ENCODE measurements at places on chromosomes 3 and 15.

- no peak for DNase-seq
Observed at GRCh38 chr3:51384055-51384725, 901 bp upstream of the MANF start.

GRCh38 chr3:179401561-179401960 lies 49.7 kb downstream of the GNB4 start:
- DNase-seq: no peak

DNA sequence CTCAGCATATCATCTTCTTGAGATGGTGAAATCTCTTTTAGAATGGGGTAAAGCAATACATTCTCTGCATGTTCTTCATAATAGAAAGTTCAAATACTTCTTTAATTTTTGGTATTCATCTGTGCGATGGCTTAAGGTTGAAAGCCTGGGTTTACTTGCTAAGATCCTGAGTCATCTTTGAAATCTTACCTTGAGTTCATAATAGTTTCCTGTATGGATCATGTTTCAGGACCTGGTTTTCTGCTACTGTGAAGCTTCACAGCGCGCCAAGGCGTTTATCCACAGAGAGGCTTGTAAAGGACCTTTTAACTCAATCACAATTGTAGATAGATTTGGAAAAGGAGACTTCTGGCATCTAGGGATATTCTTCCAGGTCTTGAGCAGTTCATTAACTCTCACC lies 39.0 kb downstream of the MED12L start:
- DNase-seq: no peak

GRCh38 chr3:187211532-187212195 lies 14.4 kb downstream of the RTP1 start:
- DNase-seq: no peak

- no peak for DNase-seq
Observed at GRCh38 chr3:108862865-108863798, 40.5 kb downstream of the TRAT1 start.
